Mesenchymal stem cell (in vitro differentiated cells and primary cell): ENCODE measurements at places on chromosomes 12 and 14.
A peak's percentile ranks its signal among the peaks of the same experiment; 100 is the strongest.

GRCh38 chr12:105724641-105725040 is 394.1 kb downstream of the C12orf75 start:
- no peak for DNase-seq

DNA sequence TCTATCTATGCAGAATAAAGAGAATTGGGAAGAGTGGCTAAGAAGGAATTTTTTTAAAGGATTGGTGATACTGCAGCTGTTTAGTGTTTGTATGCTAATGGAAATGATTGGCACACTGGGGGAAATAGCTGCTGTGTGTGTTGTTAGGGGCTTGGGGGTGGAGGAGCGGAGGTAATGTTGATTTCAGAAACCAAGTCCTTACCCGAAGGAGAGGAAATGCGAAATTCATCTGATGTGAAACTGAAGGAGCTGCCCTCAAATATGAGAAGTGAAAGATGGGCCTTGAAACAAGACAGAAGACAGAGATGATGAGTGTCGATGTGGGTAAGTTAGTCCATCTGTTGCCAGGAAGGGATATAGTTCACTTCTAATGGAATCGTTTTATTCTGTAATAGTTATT is 21.2 kb upstream of the RNASE12 start:
- no peak for DNase-seq

- DNase-seq = no peak
These were observed 83.1 kb downstream of the KCNMB4 start for GRCh38 chr12:70449074-70449752.

DNA sequence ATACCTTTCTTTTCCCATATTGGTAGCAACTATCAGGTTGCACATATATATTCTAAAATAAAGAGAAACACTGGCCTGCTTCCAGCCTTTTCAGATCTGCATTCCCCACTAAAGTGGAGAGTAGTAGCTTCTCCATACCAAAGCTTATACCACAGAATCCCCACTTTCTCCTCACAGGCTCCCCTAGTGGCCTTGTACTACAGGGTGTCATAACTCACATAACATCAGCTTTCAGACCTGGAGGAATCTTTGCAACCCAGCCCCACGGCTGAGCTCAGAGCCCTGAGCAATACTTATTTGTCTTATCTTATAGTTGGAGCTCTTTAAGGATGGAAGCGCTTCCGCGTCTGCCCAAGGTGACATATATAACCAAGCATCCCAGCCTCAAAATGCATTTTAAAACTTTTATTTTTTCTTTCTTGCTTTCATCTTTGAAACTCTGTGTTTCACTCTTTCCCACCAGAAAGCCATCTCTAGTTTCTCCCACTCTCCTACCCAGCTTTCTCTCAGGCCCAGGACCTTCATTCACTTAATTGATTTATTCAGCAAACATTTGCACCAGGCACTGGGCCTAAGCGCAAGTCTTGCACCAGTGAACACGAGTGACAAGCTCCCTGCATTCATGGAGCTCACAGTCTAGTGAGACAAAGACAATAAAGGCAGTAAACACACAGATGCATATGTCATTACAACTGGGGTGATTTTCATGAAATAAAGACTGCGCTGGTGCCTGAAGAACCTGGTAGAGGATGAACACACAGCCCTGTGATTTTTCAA is 254.7 kb downstream of the IPO8 start:
- DNase-seq = peak; percentile 64

DNA sequence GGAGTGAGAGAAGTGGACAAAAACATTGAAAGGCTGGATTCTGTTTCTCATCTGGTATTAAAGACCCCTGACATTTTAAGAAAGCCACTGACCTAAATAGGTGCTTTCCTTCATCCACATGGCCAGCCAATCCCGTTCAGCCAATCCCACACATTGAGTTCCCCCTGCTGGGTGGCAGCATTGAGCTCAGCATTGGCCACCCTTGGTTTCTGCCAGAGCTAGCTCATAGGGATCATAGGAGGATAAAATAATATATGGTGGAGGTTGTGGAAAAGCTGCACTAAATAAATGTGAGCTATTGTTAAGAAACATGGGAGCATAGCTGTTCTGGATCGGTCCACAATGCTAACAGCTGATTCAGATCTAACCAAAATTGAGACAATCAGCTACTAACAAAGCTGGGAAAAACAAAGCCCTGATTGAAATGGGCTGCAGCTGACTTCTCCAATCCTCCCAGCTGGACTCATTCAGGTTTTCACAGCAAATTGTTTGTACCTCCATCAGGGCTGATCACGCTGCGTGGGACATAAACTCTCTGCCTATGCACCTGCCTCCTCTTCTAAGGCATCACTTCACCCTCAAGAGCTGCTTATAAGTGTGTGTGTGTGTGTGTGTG is 256.5 kb downstream of the EMP1 start:
- DNase-seq = no peak

DNA sequence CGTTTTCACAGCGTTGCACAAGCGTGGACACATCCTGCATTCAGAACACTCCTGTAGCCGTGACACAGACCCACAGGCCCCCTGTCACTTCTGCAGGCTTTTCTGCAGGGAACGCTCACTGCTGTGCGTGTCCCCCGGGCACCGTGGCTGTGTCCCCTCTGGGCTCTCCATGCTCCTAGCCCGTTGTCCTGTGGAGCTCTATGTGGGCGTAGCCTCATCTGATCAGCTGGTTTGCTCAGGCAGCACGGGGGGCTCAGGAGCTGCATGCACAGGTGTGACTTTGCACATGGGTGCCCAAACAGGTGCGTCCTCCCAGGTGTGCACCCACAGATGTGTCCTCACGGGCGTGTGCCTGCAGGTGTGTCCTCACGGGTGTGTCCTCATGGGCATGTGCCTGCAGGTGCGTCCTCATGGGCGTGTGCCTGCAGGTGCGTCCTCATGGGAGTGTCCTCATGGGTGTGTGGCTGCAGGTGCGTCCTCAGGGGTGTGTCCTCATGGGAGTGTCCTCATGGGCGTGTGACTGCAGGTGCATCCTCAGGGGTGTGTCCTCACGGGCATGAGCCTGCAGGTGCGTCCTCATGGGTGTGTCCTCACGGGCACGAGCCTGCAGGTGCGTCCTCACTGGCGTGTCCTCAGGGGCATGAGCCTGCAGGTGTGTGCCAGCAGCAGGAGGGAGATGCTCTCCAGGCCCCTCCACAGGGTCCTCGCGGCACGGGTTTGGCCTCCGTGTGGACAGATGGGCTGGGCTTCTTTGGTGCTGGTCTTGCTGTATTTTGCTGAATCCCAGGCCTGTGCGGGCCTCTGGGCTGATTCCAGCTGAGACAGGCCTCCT is 17.5 kb downstream of the MTA1 start:
- no peak for DNase-seq

DNA sequence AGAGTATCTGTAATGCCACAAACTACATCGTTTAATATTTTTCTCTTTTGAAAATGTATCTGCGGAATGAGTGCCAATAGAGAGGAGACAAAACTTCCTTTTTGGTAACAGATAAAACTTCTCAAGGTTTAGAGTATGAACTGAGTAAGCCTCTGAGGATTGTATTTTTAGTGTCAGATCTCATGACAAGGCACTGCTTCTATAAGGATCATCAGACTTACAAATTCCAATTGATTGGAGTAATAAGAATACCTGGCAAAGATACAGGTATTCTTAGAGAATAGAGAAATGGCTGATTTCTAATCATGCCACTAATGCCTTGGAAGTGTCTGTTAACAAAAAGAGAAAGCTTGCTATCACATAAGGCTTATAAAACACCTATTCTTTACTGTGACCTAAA is 45.3 kb downstream of the SLC35F4 start:
- no peak for DNase-seq

- DNase-seq = no peak
These were observed 79.6 kb downstream of the EXOC5 start for GRCh38 chr14:57189070-57189469.

DNA sequence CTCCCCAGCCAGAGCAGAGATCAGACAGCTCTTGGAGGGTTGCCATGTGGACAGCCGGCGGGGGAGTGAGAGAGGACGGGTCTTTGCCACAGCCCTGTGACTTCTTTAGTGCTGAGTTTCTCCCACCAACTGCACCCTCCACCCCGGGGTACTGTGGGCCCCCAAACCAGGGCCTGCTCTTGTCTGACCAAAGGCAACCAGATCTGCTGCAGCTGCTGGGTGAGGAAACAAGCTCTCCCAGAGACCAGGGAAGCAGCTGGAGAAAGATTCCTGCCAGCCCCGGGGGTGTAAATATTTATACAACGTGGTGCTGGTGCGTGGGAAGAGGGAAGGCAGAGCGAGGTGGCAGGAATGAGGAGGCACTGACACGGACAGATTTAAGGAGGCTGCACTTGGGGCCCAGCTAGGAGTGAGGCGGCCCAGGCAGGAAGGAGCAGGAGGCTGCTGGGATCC is 14.3 kb upstream of the ZFP36L1 start:
- peak; percentile 96 for DNase-seq

GRCh38 chr14:102222009-102222575 is 82.4 kb downstream of the WDR20 start:
- DNase-seq = no peak

DNA sequence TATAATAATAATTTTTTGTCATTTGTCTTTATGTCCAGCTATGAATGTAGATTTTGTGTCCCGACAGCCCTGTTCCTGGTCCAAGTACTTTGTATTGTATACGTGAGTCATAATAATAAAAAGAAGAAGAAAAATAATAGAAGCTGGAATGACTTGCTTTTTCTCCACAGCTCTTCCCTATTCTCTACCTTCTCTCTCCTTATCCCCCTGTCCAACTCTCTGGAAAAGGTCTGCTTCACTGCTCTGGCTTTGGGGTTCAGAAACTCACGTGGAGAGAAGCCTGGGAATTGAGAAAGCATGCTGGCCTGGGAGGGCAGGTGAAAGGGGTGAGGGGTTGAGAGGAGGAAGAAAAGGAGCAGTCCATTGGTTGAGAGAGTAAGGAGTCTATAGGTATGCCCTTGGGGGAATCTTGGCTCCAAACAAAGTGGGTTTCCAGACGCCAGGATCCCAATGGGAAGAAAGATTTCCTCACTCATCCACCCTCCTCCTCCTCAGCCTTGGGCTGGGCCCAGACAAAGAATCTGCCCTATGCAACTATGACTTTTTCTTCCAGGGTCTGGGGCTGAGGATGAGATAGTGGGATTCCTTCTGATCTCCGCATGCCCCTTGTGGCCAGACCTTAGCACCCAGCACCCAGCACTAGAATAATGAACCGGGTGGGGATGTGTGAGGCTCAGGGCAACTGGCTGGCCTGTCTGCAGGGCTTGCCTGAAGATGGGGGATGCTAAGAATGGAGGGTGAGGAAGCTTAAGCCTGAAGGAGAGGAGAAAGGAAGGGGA is 4.0 kb downstream of the HOXC8 start:
- DNase-seq = peak; percentile 45

DNA sequence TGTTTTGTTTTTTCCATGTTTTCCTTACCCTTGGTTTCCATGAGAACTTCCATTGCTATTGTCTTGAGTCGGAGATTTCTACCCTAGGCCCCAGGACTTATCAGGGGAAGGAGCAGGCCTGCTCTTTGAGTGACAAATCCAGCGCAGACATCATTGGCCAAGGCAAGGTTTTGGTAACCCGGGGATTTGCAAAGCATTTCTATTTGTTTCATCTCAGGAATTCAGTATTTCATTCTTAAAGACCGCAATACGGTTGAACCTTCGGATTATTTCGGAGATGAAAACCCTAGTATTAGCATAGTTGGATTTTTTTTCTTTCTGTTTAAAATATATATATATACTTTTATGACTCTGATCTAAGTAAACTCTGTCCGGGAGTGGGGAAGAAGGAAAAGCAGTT is 62.0 kb downstream of the TMEM132C start:
- DNase-seq = no peak

DNA sequence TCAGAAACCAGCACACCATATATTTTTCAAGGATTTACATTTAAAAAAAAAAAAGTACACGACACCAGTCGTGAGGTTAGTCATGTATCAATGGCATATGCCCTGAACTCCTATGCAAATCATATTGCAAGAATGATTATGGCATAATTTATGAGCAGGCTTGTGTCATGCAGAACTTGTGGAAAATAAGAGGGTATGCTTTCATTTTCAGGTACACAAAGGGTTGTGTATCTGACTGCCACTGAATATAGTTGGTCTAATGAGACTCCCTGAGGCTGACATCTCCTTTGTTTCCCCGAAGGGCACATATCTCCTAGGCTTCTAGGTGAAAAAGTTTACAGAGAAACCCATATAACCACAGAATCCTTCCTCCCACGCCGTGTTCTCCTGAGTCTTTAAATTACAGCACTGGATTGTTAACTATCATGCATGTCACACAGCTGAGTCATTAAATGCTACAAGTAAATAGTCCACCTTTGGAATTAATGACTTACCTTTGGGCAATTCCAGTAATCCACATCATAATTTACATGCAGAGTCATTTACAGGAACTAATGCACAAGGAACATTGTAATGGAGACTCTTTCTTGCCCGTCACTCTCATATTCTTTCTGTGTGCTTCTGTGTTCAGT is 356.7 kb upstream of the DIO2 start:
- peak; percentile 29 for DNase-seq

DNA sequence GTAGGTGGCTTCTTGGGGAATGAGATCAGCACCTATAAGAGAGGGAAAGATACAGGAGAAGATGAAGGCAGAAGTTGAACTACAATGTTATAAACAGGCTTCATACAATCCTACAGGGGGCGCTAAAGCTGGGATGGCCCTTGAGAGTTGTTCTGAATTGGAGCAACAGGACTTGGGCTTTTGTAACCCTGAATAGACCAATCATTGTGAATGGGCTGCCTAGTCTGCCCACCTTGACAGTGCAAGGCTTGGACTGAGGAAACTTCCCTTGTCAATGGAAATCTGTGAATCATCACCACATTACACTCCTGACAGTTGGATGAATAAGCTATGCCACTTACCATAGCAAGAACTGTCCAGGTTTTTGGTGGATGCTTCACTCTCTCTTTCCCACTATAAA is 306.1 kb downstream of the KCNC2 start:
- DNase-seq = peak; percentile 5

DNA sequence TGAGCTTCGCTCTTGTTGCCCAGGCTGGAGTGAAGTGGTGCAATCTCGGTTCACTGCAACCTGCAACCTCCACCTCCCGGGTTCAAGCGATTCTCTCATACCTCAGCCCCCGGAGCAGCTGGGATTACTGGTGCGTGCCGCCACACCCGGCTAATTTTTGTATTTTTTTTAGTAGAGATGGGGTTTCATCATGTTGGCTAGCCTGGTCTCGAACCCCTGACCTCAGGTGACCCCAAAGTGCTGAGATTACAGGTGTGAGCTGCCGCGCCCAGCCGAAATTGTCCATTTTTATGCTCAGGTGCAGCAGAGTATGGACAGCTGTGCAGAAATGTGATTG is 19.2 kb upstream of the CYP46A1 start:
- DNase-seq = no peak

GRCh38 chr12:91142221-91142631 is 30.9 kb upstream of the LUM start:
- peak; percentile 60 for DNase-seq

GRCh38 chr12:49875115-49875720 is 28.5 kb downstream of the FAIM2 start:
- no peak for DNase-seq

- no peak for DNase-seq
These were observed 133.0 kb downstream of the KIF26A start for GRCh38 chr14:104271391-104271790.
